NCI-H748 treated with DMSO at 0.1 percent for 48 hours (cell line): ENCODE measurements at places on chromosomes 1 and 21.

DNA sequence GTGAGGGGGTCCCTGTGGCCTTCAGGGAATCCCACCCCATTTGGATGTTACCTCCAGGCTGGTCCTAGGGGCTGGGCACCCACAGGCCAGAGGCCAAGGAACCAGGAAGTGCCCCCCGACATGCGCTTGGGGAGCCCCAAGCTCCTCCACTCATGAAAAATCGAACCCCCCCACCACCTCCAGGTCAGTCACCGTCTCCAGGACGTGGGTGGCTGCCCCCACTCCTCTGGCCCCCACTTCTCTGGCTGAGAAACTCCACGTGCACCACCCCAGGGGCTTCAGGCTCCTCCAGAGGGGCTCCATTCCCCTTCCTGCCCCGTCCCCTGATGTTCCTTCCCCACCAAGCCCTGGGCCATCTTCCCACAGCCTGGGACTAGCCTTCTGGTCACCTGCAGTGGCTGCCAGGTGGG, 30.5 kb upstream of the POFUT2 start:
- no peak for DNase-seq

DNA sequence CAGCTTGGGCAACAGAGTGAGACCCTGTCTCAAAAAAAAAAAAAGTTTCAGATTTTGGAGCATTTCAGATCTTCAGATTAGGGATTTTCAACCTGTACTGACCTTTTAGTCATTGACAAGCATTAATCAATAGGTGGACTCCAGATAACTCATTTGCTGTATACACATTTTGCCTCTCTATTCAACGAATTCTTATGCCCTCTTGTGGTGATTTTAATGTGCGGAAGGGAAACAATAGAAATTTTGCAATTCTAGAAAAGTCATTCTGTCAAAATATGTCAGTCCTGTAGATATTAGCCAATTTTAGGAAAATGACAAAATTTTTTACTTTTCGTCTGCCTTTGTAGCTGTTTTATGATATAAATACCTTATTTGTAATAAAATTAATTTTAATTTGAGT, 11.6 kb upstream of the OR2G2 start:
- no peak for DNase-seq

DNA sequence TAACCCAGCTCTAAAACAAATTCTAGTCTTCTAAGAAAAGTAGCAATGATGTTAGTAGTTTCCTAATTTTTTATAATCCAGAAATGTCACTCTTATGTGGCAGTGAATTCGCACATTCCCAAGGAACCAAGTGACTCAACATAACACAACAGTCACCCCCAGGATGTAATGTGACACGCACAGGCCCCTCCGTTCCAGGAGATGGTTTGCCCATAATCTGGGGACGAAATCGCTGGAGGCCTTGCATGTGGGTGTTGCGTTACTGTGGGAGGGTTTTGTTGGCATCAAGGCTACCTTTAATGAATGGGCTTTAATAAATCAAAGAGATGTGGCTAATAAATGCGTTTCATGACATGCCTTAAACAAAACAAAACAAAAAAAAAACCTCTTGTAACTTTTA, 50.9 kb downstream of the EVA1C start:
- no peak for DNase-seq

DNA sequence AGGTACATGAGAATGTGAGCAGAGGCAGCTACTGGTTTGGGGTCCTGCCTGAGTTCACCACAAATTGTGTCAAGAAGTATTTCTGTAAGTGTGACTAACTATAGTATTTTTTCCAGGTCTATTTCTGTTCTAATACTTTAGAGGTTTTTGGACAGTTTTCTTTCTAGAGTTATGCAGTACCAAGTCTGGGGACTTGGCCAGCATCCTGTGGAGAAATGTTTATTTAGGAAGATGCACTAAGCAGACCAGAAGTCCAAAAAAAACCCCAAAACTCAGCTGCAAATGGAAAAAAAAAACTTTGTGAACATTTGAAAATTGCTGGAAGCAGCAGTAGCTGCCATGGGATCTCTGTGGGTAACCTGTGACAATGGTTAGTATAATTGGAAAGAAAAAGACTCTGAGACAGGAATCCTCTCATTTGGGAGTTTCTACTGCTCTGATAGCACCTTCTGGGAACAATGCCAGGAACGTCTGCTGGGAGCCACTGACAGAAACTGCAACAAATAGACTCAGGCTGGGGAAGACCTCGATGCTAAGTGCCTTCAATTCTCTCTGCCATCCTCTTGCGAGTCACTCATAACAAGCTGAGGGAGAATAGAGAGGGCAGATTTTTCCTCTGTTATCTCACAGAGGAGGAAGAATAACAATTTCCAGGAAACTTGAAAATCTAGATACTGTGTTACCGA, 37.6 kb downstream of the OR10R2 start:
- no peak for DNase-seq

GRCh38 chr21:31221043-31221442, 123.0 kb downstream of the TIAM1 start:
- peak; percentile 29 for DNase-seq

GRCh38 chr1:235998812-235999211, 66.1 kb downstream of the NID1 start:
- DNase-seq = no peak

DNA sequence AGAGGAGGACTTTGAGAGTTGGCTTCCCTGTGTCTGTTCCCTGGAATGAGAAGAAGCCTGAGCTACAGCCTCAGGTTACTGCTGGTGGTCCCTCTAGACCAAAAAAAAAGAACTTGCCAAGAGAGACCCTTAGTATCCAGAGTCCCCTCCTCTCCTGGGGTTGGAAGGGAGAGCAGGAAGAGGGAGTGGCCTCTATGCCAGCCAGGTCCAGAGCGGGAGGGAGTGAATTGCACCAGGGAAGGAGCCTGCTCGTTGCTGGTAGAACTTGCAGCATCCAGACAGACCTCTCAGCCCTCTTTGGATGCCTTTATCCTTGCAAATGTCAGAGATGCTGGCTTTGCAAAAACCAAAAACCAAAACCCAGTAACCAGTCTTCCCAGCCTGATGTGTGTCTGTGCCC, 491.3 kb upstream of the VAMP3 start:
- DNase-seq = peak; percentile 13

- DNase-seq = no peak
Observed at GRCh38 chr1:16348414-16349182, 3.7 kb downstream of the FBXO42 start.

GRCh38 chr1:158045639-158046038, 52.2 kb downstream of the KIRREL1 start:
- no peak for DNase-seq

DNA sequence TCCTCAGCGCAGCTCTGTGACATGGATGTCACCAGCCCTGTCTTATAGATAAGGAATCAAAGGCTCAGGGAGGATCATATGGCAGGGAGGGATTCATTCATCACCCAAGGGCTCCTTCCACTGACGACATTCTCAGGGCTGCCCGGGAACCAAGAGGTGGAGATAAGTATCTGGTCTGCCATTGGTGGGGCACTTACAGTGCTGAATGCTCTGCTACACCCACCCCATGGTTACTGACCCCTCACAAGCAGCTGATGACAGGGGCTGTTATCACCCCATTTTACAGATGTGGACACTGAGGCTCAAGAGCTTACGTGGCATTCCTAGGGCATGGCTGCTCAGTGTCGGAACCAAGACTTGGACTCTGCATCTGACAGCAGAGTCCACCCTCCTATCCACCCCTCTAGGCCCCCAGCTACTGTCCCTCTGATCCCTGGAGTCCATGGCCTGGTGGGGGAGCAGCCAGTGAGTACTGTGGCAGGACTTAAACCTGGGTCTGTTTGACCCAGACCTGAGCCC, 155.1 kb downstream of the PTPRU start:
- no peak for DNase-seq

DNA sequence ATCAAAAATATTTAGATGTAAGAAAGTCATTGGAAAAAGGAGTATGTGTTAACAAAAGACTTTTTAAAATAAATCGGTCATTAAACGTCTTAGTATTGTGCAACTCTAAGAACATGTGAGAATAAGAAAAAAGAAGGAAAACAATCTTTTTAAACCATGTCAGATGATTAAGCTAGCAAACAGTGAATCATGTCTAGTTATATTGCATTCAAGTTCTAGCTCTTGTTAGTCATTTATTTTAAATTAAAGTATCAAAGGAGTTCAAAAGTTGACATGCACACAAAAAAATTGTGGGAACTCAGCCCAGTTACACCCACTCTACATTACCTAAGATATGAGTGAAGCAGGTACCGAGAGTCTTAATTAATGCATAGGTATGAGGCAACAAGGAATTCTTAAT, 9.8 kb downstream of the FRRS1 start:
- no peak for DNase-seq

DNA sequence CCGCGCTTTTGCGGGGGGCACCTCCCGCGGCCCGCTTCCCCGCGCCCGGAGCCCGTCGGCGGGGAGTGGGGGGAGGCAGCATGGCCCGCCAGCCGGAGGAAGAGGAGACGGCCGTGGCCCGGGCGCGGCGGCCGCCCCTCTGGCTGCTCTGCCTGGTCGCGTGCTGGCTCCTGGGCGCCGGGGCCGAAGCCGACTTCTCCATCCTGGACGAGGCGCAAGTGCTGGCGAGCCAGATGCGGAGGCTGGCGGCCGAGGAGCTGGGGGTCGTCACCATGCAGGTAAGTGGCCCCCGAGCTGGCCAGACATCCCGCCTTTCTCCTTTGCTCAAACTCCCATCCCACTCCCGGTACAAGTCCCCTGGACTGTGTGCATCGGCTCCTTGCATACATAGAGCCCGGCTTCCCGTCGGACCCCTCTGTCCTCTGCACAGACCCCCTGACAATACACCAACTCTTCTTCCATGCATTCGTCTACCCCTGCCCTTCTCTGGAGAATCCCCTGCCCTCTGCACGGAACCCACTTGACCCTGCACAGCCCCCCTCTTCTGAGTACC, 812 bp downstream of the CACHD1 start:
- no peak for DNase-seq

GRCh38 chr1:932776-933602, 9.3 kb downstream of the SAMD11 start:
- DNase-seq = no peak

DNA sequence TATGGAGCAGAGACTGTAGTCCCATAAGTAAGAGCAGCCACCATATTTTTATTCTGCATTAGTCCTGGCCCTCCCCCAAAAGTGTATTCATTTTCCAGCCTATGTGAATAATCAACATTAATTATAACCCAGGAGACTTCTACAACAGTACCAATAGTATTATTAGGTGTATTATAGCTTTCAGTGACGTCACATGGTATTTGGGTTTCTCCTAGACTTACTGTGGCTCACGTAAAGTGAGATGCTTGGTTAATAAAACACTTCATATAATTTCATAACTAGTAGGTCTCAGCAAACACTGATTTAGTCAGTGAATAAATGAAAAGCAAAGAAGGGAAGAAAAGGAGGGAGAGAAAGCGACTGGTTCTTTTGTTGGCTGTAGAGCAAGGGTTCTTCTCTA, 86.2 kb downstream of the ZP4 start:
- DNase-seq = no peak

- no peak for DNase-seq
Observed at GRCh38 chr1:54297596-54298283, 97.8 kb downstream of the MRPL37 start.

- no peak for DNase-seq
Observed at GRCh38 chr1:162144853-162145252, 75.4 kb downstream of the NOS1AP start.

- peak; percentile 41 for DNase-seq
Observed at GRCh38 chr1:77143529-77144121, 75.6 kb downstream of the PIGK start.
